PC-9 (cell line): ENCODE measurements at places on chromosomes 3 and 15.

DNA sequence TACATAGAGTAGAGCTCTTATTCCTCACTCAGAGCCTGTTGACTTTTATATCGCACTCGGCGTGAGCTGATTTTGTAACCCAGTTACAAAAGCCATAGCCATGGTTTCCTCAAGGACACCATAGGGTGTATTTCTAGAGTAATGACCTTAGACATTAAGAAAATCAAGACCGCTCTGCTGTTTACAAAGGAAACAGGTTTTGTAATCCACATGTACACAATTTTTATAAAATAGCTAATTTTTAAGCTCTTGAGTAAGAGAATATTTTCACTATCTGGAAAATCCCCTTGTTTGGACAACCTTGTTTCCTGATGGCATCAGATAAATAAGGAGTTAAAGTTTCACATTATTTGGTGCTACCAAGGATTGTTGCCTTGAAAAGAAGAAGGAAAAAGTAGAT is 104.7 kb downstream of the PGPEP1L start:
- DNase-seq, result no peak

DNA sequence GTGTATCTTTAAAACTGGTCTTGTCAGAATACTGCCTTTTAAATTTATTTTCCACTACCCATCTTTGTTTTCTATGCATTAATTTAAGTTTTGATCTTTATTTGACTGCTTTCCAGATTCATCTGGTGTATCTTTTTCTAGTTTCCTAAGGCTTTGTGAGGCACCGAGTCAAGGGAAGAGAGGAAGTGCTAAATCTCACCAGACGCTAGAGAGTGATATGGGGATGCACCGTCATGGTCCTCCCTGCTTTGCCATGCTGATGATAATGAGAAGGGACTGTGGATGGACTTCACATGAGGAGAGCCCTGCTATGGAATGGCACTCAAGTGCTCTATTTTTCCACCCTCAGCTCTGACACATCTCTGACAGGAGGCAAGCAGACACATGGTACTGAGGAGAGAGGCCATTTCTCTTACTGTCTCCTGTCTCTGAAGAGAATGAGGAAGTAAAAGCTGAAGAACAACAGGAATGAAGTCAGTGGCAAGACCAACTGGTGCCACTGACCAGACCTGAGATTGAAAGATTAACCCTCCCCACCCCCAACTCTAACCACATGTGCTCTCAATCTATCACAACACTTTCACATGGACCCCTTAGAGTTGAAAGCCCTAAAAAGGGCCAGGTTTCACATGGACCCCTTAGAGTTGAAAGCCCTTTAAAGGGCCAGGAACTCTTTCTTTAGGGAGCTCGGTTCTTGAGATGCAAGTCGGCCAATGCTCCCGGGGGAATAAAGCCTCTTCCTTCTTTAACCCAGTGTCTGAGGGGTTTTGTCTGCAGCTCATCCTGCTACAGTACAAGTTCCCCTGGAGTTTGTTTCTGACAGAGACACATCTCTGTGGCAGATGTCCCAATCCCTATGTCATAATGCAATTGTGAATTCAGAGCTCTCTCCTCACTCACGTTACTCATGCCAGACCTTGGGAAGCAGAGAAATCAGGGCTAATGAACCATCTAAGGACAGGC is at the start of gene IQCF2:
Gene IQCF2, plus strand, starts transcription at position 913 of the 963 bp plus-strand sequence. CDS start 52 bp downstream, outside the sequence.
- no peak for DNase-seq

DNA sequence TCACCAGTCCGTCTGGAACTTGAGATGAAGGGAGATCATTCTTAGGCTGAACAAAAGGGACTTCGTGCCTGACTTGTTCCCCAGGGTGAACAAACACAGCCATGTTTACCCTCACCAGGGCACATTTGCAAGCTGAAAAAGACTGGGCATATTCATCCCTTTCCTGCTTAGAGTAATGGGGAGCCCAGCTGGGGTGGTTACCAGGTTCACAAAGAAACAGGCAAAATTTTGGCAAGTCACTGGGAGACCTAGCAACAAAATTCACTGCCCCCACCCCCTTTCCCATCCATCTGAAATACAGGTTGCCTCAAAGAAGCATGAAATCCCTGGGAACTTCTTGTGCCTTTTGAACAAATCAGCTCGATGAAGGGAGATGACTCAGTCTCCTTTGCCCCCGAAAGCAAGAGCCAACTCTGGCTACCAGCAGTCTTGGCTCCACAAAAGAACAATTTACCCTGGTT is 775.0 kb downstream of the SQOR start:
- no peak for DNase-seq

GRCh38 chr3:126364130-126364695 is 7.0 kb upstream of the KLF15 start:
- DNase-seq, result no peak

- DNase-seq, result no peak
Measured at GRCh38 chr3:194125442-194125841, 10.5 kb upstream of the HES1 start.

- DNase-seq, result peak; percentile 56
Measured at GRCh38 chr3:132253262-132253878, 63.8 kb upstream of the ACP3 start.
